ENCODE measurements at places on chromosomes 1 and 21.

DNA sequence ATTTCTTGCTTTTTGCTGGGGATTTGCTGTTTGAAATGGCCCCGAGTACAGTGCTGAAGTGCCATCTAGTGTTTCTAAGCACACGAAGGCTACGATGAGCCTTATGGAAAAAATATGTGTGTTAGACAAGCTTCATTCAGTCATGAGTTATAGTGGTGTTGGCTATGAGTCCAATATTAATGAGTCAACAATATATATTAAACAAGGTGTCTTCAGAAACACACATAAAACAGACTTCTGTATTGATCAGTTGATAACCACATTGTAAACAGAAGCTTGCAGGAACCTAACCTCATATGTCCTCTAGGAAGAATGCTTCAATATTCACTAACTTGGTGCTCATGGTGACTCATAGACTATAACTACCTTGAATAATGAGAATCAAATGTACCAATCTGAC, 1.7 kb upstream of the GJB5 start:
- DNase-seq, result no peak

DNA sequence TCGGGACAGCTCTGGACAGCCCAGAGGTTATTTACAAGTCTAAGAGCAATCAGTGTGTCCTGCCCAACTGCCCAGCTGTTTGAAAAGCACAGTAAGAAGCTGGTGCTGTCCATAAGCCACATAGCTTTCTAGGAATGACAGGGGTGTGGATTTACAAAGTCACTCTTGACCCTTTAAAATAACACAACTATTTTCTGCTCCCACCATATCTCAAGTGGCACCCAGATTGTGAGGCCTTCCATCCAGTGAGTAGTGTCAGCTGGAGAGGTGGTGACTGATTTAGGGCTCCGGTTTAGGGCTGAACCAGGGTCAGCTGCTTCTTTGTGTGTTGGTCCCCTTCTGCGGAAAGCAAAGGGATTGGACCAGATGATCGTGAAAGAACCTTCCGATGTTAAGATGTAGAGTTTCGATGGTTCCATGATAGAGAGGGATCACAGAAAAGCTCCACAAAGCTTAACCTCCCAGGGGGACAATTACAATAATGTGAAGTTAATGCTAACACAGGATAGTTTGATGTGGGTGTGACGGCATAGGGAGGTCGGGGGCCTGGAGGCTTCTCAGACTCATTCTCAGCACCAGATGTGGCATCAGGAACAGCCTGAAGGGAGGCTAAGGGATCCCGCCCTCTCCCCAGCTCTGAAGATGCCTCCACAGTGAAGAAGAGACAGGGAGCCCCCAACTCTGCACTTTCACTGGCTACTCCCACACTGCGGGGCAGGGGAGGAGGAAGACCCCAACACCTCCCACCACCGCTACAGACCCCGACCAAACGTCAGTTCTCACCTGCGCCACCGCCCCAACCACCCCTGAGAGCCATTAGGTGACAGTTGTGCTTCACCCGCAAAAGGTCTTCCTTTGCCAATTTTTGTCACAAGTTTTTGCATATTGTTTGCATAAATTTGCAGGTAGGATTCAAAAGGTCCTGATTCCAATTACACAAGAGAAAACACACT, 40.6 kb downstream of the LRRC3 start:
- no peak for DNase-seq

DNA sequence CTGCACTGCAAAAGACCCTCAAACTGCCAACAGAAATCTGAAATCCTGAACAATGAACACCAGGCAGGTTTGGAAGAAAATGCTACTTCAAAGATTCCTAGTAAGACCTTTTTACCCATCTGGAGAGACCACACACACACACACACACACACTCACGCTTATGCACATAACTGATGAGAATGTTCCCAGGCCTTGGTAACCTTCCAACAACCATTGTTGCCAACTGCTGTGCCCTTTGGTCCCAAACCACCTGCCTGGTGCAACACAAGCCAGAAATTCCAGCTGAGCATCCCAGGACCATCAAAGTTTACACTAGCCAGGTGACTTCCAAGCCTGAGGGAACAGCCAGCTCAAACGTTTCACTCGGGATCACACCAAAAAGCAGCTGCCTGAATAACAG, 56.9 kb downstream of the SEC16B start:
- peak; percentile 28 for DNase-seq

DNA sequence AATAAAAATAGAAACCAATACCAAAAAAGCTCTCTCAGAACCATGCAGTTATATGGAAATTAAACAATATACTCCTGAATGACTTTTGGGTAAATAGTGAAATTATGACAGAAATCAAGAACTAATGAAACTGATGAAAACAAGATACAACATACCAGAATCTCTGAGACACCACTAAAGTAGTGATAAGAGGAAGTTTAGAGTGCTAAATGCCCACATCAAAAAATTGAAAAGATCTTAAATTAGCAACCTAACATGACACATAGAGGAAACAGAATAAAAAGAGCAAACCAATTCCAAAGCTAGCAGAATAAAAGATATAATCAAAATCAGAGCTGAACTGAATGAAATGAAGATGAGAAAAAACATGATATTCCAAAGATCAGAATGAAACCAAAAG, 430.9 kb downstream of the LTN1 start:
- no peak for DNase-seq

- no peak for DNase-seq
Measured at GRCh38 chr1:234185438-234185837, 187.8 kb upstream of the COA6 start.

DNA sequence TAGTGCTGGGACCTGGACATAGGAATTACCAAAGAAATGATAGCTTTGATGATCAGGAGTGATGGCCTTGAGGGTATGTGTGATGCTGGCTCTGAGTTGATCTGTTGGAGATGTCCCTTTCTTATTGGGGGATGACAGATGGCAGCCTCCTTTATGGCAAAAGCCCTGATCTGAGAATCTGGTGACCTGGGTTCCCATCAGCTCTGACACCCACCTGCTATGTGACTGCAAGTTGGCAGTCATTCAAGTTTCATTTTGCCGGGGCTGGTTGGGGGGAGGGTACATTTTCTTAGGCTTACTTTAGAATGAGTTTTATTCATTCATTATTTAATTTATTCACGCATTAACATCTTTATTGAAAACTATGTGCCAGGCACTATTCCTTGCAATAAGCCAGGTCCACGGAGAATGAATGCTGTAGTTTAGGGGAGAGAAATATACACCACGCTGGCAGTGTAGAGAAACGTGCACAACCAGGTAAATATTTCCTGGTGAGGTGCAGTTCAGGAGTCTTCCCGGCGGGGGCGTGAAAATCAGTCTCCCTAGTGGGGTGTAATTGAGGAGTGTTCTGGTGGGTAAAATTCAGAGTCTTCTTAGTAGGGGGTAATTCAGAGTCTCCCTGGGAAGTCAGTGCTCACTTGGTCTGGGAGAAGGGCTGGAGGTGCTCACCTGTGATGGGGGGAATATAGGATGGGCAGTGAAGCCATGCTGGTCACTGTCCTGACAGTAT, 401.3 kb downstream of the CAMTA1 start:
- DNase-seq, result peak; percentile 67

- DNase-seq, result no peak
Measured at GRCh38 chr1:172005856-172006255, 164.6 kb downstream of the DNM3 start.

DNA sequence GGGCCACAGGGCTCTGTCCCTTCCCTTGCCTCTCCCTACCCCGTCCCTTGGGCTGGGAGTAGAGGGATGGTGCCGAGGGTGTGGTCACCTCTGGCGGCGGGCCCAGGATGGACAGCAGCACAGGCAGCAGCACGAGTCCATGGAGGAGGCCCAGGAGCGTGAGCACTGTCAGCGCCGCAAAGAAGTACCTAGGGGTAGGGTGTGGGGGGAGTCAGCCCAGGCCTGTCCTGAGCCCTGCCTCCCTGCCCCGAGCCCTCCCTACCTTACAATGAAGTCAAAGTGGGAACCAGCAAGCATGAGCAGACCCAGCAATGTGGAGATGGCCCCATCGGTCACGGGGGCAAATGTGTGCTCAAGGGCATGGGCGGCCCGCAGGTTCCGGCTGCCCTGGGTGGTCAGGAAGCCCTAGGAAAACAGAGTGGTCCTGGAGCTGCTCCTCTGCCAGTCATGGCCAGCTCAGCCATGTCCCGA, 14.7 kb downstream of the BTBD19 start:
- DNase-seq, result no peak

DNA sequence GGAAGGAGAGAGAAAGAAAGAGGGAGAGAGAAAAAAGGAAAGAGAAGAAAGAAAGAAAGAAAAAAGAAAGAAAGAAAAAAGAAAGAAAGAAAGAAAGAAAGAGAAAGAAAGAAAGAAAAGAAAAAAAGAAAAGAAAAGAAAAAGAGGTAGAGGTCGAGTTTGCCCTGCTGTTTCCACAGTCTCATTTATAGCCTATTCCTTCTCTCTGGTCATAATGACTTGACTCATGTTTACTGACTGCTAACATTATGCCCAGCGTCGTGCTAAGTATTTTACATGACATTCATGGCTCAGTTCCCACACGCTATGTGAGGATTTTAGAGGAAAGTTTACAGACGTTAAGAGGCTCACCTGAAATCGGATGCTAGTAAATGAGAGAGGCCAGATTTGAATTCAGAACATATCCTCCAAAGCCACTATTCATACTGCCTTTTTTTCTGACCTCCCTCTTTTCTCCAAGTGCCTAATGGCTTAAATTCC, 263.0 kb downstream of the TNR start:
- DNase-seq, result no peak

GRCh38 chr1:7294636-7295035, 476.5 kb upstream of the VAMP3 start:
- no peak for DNase-seq

Data from NCI-H1105 (cell line).